ENCODE measurements at places on chromosomes 2 and 18.

GRCh38 chr2:168518555-168519066, 62.5 kb downstream of the CERS6 start:
- DNase-seq, result no peak

- DNase-seq, result no peak
Measured at GRCh38 chr2:104818264-104818663, 35.7 kb upstream of the POU3F3 start.

DNA sequence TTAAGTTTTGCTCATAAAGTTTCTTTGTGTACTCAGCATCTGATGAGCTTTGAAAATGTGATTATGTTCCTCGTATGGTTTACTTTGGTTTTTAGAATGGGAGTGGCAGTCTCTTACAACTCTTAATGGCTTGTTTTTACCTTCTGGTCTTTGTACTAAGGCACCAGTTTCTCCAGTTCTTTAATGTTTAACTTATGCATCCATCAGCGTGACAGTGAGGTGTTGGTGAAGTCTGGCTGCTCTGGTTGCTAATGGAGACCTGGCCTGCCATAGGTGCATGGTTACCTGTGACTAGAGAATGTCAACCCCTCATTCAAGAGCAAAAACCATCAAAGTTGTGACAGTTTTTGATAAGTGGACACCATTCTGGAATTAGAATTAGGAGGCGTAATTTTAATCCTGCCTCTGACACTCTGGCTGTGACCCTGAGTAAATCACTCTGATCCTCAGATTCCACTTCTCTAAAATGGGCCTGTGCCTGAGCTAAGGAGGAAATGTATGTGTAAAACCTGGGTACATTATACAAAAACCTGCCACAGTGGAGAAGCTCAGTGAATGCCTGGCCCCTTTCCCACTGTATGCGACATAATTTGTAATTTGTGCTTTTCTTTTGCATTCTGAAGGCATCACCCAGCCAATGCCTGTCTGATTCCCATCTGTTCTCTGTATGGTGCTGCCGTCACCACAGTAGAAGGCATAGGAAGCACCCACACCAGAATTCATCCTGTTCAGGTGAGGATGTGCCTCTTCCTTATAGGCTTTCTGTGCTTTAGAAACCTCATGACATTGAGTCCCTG, 11.2 kb downstream of the AOX1 start:
- DNase-seq, result no peak

- DNase-seq, result no peak
Measured at GRCh38 chr2:109383505-109384307, 230.1 kb downstream of the SEPTIN10 start.

- no peak for DNase-seq
Measured at GRCh38 chr2:29247336-29247914, 132.2 kb downstream of the CLIP4 start.

GRCh38 chr2:226637383-226637782, 162.2 kb downstream of the IRS1 start:
- no peak for DNase-seq

- DNase-seq, result no peak
Measured at GRCh38 chr2:98463081-98463481, 18.4 kb downstream of the INPP4A start.

GRCh38 chr2:171095014-171095582, 65.6 kb downstream of the TLK1 start:
- DNase-seq, result no peak

DNA sequence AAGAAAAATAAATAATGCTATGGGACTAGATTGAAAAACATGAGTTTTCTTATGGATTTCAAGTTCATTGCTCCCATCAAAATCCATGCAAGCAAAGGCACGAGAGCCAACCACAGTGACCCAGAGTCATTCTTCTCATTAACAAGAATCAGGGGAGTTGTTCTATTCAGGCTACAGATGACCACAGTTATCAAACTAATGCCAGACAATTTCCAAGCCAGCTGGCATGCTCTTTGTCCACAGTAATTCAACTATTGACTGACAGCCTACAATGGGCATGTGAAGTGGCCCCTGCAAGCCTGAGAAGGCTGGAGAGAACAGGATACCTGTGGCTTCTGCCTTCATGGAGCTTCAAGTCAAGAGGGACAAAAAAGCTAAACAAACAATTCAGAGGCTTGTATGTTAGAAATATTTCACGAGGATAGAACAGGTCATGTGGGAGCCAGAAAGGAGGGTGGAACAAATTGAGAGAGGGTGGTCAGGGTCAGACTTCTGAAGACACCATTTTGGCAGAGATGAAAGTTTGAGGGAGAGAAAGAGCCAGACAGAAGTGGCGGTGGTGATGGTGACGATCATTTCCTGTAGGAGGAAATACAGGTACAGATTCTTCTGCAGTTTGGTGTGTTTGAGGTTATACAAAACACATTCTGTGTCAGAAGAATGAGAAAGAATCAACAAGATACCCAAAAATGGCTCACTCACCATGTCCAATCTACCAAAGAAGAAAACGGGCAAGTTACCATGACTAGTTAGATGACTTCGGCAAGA, 732.4 kb downstream of the RNF144A start:
- DNase-seq, result no peak

GRCh38 chr2:118176601-118177000, 88.3 kb downstream of the INSIG2 start:
- DNase-seq, result no peak

All from GM19239 (cell line).